ENCODE measurements at places on chromosomes 11 and 22.
A peak's percentile ranks its signal among the peaks of the same experiment; 100 is the strongest.

DNA sequence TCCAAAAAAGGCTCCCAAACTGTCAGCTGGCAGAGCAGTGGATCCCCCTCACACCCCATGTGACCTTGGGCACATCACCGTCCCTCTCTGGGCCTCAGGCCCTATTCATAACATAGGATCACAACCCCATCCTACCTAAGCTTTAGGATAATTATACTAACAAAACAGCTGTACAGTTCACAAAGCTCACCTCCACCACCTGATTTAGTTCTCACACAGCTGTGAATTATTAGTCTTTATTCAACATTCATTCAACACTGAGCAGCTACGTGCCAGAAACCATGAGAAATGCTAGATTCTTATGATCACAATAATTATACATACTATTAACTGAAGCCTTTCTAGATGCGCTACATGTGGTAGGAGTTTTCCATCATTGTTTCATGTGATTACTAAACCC lies 9.5 kb downstream of the WNT11 start:
- no peak for DNase-seq

DNA sequence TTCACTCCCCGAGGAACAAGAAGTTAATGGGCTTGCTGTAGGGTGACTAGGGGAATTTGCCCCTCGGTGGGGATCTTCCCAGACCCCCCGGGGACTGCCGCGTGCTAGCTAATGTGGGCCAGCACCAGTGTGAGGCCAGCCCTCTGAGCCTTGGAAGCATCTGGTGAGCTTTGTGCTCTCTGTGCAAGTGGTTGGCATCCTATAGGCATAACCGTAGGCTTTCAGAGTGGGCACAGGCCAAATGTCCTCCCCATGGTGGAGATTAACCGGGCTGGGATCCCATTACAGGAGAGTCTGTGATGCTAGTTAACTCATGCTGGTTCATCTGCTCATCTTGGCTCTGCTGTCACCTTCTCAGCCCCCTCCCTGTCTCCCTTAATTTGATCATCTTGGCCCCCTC lies 125.7 kb downstream of the TRIM29 start:
- no peak for DNase-seq

DNA sequence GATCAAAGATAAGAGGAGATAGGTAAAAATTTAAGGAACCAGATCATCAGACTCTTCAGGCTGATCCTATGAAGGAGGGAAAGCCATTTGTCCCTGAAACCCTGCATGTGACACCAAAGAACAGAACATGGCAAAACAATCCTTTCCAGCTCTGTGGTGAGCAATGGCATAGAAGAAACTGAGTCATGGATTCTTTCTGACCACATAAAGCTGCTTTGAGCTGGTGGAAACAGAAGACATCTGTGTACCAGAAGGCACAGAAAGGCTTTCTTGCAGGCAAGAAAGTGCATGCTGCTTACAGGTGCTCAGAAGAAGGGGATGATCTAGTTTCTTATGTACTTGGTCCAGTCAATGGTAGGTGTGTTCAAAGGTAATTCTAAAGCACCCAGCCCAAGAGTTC lies 45.0 kb upstream of the APOA1 start:
- no peak for DNase-seq

DNA sequence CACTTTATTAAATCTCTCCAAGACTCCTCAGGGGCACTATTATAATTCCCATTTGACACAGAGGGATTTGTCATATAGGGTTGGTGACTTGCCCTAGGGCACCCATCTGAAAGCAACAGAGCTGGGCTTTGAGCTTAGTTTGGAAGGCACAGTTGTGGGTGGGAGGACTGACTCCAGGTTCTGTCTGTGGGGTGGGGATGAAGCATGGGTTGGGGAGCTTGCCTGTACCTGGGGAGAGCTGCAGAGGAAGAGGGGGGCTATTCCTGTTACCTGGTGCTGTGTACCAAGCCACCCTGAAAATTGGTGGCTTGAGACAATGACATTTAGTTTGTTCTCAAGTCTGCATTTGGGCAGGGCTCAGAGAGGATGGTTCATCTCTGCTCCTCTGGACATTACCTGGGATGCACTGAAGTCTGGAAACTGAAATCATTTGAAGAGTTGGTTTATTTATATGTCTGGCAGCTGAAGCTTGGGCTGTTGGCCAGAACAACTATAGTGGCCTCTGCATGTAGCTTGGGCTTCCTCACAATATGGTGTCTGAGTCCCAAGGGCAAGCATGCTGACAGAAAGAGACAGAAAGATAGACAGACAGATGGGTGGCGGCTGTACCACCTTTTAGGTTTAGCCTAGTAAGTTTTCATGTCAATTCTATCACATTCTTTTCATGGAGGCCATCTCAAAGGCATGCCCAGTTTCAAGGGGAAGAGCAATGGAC lies 44.9 kb downstream of the LRRC32 start:
- no peak for DNase-seq

GRCh38 chr11:96273507-96273906 lies 69.5 kb downstream of the MAML2 start:
- no peak for DNase-seq

- DNase-seq = no peak
Observed at GRCh38 chr22:17155941-17156340, 3.1 kb downstream of the HDHD5 start.

DNA sequence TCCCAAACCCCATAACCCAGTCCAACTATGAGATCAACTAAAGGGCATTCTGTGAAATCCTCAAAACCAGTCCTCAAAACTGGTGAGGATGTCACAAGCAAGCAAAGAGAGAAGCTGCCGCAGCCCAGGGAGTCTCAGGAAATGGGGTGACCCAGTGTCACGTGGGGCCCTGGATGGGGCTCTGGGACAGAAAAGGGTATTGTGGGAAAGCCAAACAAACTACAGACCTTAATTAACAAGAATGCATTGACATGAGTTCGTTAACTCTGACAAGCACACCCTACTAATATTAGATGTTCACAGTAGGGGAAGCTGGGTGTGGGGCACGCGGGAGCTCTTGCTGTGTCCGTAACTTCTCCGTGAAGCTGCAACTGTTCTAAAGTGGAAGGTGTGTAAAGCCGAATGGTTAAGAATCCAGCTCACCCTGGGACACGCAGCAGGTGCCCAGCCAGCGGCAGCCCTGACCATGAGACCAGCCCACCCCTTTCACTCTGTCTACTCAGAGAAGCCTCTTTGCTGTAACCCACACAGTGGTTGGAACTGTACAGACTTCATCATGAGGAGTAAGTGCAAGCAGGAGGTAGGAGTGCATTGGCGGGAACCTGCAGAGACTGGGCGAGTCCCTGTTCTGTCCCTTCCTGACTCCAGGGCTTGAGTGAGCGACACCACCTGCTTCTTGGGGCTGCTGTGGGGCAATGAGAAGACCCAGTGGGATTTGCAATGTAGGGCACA lies 17.9 kb downstream of the LINC01488 start:
- peak; percentile 3 for DNase-seq

- no peak for DNase-seq
Observed at GRCh38 chr11:29353833-29354232, 663.0 kb downstream of the KCNA4 start.

Data from inflammatory macrophage treated with lipopolysaccharide for 1 hour (primary cell).